ENCODE measurements at places on chromosomes 5 and 9. TPM values are rescaled to one million over a fixed set of nuclear protein-coding genes. Genes with fewer than 3 reads are reported as not detected.
A peak's percentile ranks its signal among the peaks of the same experiment; 100 is the strongest.

DNA sequence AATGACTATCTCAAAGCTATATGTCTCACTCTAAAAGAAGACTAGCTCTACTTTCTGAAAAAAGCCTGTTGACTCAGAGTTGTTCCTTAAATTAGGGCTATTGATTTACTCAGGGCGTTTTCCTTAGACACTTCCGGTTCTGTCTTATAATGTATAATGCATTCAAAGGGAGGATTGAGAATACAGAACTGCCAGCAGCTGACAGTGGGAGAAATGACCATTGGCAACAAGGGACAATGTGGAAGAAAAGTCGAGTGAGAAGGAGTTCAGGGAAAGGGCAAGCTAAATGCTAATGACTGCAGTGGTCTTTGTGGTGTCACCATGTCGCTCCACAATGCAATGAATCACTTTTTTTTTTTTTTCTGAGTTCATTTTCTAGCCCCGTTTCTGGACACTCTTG is 65.7 kb upstream of the ANKH start:
- DNase-seq, result no peak

DNA sequence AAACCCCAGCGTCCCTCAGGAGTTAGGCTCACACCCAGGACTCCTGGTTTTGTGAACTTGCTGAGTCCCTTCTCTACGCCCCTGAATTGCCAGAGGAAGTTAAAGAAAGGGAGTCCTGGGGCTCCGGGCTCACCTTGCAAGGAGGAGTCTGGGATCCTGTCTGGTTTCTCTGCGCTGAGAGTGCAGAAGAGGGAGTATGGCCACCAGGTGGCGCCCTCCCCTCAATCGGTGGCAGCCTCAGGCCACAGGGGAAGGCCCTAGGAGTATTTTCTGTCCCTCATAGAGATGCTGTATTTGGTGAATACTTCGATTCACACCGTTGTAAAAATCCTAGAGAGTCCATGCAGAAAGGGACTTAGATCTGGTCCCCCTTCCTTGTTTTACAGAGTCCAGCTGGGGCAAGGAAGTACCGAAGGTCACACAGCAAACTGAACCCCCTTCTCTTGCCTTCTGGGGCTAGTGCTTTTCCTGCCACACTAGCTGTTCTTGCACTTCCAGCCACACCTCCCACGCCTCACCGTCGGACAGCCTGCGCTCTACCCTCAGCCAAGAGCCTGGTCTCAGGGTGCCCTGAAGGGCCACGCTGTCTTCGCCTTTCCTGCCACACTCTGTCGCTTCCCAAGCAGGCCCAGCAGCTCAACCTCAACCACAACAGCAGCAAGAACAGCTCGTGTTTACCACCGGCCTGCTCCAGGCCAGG is 10.2 kb downstream of the HAND1 start:
- DNase-seq, result peak; percentile 76

DNA sequence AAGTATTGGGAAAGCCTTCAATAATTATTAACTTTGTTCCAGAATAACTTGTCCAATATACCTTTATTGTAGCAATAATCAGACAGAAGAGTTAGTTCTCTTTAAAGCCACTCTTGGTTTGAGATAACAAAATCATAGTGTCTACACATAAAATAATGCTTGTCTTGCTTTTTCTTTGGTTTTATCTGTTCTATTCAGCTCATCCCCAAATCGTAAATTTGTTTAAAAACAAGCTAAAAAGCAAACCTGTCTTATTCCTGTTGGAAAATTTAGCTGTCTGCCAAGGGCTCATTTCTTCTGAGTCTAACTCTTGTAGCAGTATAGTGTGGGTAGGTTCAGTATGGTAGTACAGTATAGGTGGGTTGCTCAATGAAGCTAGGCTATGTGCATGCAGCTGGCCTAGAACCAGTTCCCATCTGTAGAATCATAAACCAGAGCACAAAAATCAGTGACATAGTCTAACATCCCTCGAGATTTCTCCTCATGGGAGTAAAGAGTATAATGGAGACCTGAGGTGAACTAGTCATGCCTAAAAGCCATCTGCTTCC is 17.9 kb upstream of the APBA1 start:
- DNase-seq, result no peak

CLIC3 gene
- total RNA-seq, result 1.6 TPM

EMB gene
- 16.6 TPM for total RNA-seq

All from left ventricle myocardium inferior (tissue), 1 donor.